ENCODE measurements at places on chromosomes 1 and 21.

GRCh38 chr1:32276032-32276782 is 15.7 kb upstream of the HDAC1 start:
- no peak for DNase-seq

GRCh38 chr1:108814343-108815125 is 42.4 kb downstream of the AKNAD1 start:
- no peak for DNase-seq

DNA sequence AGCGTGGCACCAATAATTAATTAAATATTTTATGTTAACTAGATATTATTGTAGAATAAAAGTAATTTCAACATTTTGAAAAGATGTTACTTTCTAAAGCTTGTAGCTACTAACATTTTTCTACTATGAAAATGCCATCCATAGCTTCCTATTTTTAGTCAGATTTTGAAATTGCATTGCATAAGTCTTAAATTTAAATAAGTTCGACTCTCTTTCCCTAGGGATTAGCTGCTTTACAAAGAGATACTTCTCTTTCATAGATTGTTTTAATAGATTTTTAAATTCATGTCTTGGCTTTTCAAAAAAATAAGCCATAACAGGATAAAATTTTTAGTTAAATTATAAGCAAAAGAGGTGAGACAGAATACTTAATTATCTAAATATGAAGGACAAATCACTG is 1279.6 kb downstream of the KCNT2 start:
- no peak for DNase-seq

DNA sequence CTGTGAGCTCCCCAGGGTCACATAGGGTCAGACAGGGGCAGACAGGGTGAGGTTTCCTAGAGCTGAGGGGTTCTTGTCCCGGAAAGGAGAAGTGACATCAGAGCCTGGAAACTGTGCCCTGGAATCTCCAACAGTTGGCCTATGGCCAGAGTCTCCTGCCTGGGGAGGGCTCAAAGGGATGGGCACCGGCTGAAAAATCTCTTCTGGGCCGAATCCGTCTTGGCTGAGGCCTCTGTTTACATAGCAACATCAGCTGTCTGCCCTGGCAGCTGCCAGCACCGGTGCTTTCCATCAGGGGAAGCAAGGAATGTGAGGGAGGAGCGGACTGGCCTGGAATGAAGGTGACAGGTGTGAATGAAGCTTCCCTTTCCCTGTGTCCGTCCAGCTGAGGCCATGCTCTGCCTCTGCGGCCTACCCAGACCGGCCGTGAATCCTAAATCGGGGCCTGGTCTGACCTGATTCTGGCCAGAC is 30.7 kb downstream of the VASH2 start:
- no peak for DNase-seq

DNA sequence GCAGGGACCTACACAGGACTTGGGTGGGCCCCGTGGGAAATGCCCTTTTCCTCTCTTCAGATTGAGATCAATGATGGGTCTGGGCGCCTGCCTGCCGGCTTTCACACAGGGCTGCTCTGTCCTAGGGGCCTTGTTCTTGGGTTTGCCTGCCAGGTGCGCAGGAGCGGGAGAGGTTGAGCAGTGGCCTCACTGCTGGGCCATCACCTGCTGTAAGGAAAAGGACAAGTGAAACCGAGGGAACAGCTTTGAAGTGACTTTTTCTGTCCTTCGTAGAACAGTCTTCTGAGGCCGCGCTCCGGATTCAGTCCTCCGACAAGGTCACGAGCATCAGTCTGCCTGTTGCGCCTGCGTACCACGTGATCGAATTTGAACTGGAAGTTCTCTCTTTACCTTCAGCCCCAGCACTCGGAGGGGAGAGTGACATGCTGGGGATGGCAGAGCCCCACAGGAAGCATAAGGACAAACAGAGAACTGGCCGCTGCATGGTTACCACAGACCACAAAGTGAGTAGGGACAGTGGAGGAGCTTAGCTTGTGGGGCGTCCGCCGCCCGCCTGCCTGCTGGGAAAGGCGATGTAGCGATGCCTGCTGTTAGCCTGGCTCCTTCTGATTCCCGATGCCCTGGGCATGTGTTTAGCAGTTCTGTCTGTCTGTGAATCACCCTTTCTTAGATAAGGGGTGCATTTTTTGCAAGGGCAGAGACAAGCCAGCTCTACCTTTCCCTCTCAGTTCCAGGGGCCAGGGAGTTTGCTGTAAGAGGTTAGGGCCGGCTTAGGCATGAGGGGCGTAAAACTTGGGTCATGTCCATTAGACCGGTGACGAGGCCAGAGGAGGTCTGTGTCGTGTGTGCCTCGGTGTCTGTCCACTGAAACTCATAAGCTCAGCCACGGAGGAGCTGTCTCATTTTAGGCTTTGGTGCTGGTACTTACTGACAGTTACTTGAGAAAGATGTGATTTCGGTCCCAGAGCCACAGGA is 19.5 kb upstream of the PWP2 start:
- DNase-seq, result no peak

- DNase-seq, result no peak
Measured at GRCh38 chr21:41715649-41716281, 51.1 kb downstream of the RIPK4 start.

- DNase-seq, result no peak
Measured at GRCh38 chr1:3907621-3908165, 7.6 kb upstream of the C1orf174 start.

DNA sequence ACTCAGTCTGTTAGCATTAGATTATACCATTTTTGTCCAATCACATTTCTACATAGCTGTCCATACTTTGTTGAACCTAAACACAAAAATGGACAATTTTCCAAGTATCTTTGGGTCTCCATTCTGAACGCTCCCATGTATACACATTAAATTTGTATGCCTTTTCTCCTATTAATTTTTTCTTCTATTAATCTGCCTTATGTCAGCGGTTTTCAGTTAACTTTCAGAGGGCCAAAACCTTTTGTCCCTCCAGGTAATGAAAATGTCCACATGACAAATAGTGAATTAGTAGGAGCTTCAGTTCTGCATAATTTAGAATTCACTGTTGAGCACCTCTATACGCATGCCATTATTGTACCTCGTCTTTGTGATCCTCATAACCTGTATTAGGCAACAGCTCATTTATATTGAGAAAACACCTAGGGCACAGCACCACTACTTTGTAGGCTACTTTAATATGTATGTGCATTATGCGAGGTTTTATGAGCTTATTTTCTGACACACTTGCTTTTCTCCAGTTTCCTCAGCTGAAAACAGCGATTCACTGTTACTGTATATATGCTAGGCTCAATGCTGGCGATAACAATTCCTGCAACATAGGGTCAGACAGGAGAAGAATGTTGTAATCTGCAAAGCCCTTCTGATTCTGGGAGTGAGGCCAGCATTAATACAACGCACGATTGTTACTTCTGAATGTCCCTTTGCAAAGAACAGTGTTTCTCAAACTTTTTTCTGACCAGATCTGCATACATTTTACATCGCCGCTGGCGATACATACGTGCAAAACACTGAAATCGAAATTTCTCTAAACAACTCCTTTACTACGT is 1.1 kb upstream of the ABCD3 start:
- no peak for DNase-seq

DNA sequence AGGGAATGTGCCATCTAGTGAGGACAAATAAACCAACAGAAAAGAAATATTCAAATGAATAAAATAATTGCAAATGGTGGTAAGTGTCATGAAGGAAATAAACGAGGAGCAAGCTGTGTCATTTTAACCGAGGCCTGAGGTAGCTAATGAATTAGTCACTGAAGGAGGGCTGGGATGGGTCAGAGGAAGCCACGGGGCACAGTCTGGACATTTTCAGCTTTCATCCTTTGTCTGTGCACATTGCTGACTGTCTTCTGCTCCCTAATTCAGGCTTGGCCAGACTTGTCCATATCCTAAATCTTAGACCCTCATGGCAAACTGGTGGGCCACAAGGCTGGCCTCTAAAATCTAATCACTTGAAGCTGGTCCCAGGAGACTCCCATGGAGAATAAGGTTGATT is 138.4 kb downstream of the RHOU start:
- no peak for DNase-seq

DNA sequence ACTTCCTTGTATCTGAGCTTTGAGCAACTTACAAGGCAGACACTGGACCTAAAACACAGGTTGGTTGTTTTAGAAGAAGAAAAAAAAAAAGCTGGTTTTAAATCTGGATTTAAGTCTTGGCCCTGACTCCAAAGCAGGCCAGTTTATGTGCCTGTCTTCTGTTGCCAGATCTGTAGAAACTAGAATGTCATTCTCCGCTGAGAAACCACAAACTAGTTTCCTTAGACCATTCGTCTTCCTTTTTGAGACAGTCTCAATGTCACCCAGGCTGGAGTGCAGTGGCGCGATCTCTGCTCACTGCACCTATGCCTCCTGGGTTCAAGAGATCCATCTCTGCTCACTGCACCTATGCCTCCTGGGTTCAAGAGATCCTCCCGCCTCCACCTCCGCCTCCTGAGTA is 33.9 kb downstream of the APP start:
- no peak for DNase-seq

- no peak for DNase-seq
Measured at GRCh38 chr1:233695901-233696300, 82.0 kb downstream of the KCNK1 start.

GRCh38 chr1:15691434-15692032 is 7.4 kb downstream of the PLEKHM2 start:
- DNase-seq, result no peak

DNA sequence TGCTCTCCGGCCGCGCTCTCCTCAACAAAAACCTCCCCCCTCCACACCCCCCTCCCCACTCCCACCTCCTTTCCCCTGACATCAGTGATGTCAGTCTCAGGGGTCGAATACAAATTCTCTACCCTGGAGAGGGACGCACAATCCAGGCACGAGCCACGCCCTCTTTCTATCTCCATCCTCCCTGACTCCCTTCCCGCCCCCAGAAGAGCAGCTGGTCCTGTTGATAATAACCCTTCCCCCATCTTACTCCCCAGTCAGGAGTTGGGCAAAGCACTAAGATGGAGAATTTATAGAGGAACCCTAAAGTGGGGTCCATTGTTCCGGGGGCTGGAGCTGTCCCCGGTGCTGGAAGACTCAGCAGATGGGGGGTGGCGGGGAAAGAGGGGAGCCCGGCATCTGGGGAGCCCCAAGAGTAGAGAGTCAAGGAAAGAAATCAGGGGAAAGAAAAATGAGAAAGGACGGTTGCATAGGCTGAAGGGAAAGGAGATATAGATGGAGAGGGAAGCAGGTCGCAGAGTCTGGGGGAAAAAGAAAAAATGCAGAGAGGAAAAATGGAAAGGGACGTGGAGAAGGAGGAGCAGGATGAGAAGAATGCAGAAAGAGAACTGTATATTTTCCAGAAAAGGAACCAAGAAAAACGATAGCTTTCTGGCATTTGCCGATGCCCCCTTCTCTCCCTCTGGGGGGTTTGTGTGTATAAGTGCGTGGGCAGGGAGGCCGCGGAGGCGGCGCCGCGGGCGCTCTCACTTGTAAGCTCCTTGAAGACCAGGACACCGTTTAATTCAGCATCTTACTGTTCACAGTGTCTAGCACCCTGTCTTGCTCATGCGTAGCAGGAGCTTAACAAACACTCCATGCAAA is at the start of gene CELF3:
Gene CELF3 (minus strand): TSS at position 33 of the 861 bp plus-strand sequence. CDS start 783 bp downstream, outside the sequence.
- no peak for DNase-seq

- DNase-seq, result no peak
Measured at GRCh38 chr1:8343464-8344001, 25.6 kb downstream of the SLC45A1 start.

- no peak for DNase-seq
Measured at GRCh38 chr1:35925741-35926140, 5.2 kb upstream of the AGO3 start.

DNA sequence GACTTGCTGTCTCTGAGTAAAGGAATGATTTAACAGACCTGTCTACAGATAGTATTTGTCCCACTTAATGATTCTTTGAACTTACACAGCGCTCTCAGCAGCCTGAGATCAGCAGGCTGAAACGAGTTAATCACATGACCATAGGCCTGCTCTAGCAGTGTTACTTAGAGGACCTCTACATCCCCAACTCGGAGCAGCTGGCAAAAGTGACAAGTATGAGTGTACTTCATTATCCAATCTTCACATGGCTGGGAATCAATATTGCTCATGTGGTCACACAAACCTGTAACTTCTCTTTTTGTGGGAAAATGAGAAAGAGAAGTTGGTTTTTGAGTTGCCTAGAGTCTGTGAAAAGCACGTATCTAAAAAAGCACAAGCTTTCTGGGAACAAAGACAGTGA is 11.4 kb upstream of the ATP13A2 start:
- DNase-seq, result no peak

GRCh38 chr1:39021426-39021825 is 4.7 kb upstream of the NDUFS5 start:
- no peak for DNase-seq

DNA sequence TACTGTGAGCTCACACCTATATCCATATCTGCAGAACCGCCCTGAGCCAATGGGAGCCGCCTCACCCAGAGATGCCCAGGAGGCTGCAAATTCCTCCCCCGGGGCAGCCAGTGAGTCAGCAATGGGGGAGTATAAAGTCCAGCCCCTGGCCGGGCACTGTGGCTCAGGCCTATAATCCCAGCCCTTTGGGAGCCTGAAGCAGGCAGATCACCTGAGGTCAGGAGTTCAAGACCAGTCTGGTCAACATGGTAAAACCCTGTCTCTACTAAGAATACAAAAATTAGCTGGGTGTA is 5.0 kb upstream of the CLCNKB start:
- no peak for DNase-seq

GRCh38 chr1:12320486-12320885 is 90.7 kb downstream of the VPS13D start:
- no peak for DNase-seq

DNA sequence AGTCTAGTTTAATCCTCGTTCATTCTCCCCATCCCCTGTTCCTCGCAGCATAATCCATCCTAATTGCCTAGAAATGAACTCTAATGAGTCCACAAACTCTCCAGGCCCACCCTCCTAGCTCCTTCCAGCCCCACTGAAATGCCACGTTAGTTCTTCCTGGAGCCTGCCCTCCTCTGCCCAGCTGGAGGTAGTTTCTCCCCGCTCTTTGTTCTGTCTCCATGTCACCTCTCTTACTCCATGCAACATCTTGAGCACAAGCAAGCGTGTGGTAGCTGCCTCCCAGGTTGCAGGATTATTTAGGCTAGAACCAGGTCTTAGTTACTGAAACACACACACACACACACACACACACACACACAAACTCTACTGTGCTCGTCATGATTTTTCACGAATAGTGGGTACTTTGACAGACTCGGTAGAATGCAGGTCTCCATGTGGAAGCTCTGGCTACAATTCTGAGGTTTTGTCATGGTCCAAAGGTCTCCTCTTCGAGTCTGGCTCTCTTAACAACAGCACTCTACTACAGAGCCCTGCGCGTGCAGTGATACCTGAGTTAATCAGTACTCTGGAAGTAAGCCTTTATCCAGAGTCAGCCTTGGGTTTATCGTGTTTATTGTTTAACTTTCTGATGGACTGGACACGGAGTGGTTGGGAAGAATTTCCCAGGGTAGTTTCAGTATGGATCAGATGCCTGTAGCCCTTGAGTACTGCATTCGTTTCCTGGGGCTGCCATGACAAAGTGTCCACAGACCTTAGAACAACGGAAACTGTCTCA is 27.5 kb downstream of the HUNK start:
- DNase-seq, result no peak

DNA sequence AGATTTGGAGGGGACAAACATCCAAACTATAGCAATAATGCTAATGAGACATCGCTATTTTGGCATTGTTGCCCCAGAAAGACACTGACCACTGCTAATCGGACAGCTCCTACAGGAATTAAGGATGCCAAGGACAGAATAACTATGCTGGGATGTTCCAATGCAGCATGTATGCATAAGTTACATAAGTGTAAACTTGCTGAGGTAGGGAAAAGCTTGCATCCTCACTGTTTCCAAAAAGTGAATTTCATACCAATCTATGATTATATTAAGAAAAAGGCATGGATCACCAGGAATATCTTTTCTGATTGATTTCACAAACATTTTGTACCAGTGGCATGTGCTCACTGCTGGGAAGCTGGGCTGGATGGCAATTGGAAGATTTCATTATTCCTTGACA is 45.8 kb upstream of the RALGPS2 start:
- DNase-seq, result no peak

Measured in stimulated activated CD4-positive, alpha-beta T cell treated with anti-CD3 and anti-CD28 coated beads, Interleukin-1b, Interleukin-23, amount 100 ng/mL, for 48 hours (primary cell).